ENCODE measurements at places on chromosomes 11 and 22. TPM values are rescaled to one million over a fixed set of nuclear protein-coding genes. Genes with fewer than 3 reads are reported as not detected.

Gene OR8G1
- total RNA-seq, result not detected

Gene ART1
- total RNA-seq, result not detected

Gene POLD3
- total RNA-seq, result 56.6 TPM

Gene SLC43A1
- 25.8 TPM for total RNA-seq

Gene DEPDC5
- 50.3 TPM for total RNA-seq

Gene NRIP3
- total RNA-seq, result 0.91 TPM

Gene MS4A1
- not detected for total RNA-seq

Gene CLTCL1
- 1.2 TPM for total RNA-seq

Gene SYVN1
- total RNA-seq, result 34.4 TPM

Gene TTLL1
- 9.1 TPM for total RNA-seq

Gene SPI1
- not detected for total RNA-seq

Gene LMNTD2
- 1.3 TPM for total RNA-seq

Gene BTBD10
- total RNA-seq, result 23.9 TPM

Gene MOGAT2
- not detected for total RNA-seq

Gene BLID
- total RNA-seq, result not detected

Gene GRIA4
- total RNA-seq, result not detected

Gene VWCE
- total RNA-seq, result 3.9 TPM

Gene DCHS1
- 0.14 TPM for total RNA-seq

Gene PICALM
- 123 TPM for total RNA-seq

Gene C22orf31
- not detected for total RNA-seq

Gene UBQLNL
- total RNA-seq, result 0.55 TPM

Gene NLRP10
- total RNA-seq, result not detected

Gene PNPLA5
- total RNA-seq, result not detected

Gene CRYBB2
- total RNA-seq, result not detected

Gene ARHGAP42
- total RNA-seq, result 0.61 TPM

Gene DUSP8
- 1.1 TPM for total RNA-seq

Gene RAB3IL1
- not detected for total RNA-seq

Gene TSSC4
- 52.1 TPM for total RNA-seq

Gene LSP1
- total RNA-seq, result 702 TPM

Gene CACNA1I
- 0.30 TPM for total RNA-seq

Gene SULT4A1
- total RNA-seq, result not detected

Gene TMEM86A
- total RNA-seq, result 0.98 TPM

Gene NRGN
- 6.6 TPM for total RNA-seq

Gene OR51E2
- total RNA-seq, result not detected

Gene MS4A3
- not detected for total RNA-seq

Gene OR8A1
- total RNA-seq, result not detected

Gene ABCG4
- not detected for total RNA-seq

Gene MAP6
- 0.30 TPM for total RNA-seq

Gene UPK3A
- not detected for total RNA-seq

Gene MYEOV
- total RNA-seq, result not detected

Gene C11orf87
- total RNA-seq, result not detected

Gene CABP2
- not detected for total RNA-seq

Gene MS4A15
- total RNA-seq, result not detected

Gene MAPK8IP2
- total RNA-seq, result 0.19 TPM

Gene MAPK11
- total RNA-seq, result 18.5 TPM

Gene SCGB1C1
- not detected for total RNA-seq

Gene ISX
- total RNA-seq, result not detected

Gene APOBEC3A
- not detected for total RNA-seq

Gene RFPL1
- total RNA-seq, result not detected

Gene SCGB1D2
- total RNA-seq, result not detected

Gene GAB2
- total RNA-seq, result 23.8 TPM

Gene KCNJ5
- total RNA-seq, result not detected
